Activated CD4-positive, alpha-beta T cell treated with anti-CD3 and anti-CD28 coated beads for 36 hours (primary cell): ENCODE measurements at places on chromosomes 5 and 9.

DNA sequence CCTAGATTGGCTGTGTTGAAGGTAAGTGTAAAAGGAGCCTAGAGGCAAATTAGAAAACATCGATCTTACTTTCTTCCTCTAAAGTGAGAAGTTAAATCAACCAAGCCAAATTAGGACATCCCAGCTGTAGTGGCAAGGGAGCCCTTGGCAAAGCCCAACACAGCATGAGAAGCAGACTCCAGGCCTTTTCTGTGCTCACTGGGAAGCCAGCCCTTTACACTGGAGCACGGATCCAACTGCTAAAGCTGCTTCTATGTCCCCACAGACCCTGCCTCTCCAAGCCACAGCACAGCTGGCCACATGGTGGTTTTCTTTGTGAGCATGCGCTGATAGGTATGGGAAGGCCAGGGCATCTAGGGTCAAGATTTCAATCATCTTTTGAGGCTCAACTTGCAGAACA is 94.1 kb downstream of the APBA1 start:
- no peak for DNase-seq

DNA sequence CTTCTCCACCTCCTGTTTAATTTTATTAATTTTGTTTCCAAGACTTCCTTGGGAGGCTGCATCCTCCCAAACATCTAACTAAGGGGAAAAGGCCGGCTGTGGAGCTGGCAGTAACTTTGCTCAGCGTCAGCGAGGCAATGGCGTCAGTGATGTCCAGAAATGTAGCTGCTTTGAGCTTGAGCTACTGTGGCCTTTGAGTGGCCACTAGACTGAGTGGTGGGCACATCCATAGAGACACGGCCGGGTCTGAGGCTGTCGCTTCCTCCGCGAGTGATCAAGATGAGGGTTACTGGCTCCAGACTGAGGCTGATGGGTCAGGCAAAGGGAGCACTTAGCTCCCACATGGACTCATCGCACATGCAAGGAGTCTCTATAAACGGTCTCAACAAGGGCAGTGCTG is 277.0 kb downstream of the HSPA4 start:
- DNase-seq = no peak

GRCh38 chr5:29720954-29721353 is 1472.5 kb upstream of the CDH6 start:
- DNase-seq = no peak

GRCh38 chr5:54581831-54582548 is 64.4 kb downstream of the SNX18 start:
- no peak for DNase-seq

DNA sequence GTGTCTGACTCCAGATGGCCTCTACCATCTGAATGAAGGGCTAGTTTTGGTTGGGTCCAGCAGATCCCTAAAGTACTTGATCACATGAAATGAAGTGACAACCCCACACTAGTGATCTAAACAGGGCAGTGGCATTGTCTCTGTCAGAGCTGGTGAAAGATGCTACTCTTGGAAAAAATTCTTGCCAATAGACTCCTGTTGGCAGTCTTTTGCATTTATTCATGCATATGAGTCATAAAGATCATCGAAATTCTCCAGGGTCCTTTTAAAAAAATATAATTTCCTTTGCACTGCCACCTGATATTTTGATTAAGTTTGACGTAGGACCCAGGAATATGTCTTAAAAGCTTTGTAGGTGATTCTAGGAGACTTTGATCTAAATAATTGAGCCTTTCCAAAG is 135.1 kb upstream of the ELL2 start:
- DNase-seq = no peak

- DNase-seq = no peak
Measured at GRCh38 chr9:14424983-14425382, 111.0 kb upstream of the NFIB start.

DNA sequence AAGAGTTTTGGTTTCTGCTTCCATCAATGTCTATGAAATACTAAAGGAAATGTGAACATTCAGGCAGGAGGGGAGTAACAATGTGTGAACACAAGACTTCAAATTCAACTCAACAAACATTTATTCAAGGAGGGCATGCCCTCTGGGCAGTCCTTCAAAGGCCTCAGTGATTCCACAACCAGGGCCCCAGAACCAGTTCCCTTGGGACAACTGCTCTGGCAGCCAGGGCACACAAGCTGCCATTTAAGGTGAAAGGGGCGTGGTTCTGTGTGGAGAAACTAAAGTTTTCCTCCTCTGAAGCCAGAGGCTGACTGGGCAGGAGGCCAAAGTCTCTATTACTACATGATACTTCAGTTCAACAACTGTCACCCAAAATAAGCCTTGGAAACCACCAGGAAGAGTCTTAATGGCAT is 3.2 kb downstream of the RBM18 start:
- DNase-seq = no peak
